H4 (cell line): ENCODE measurements at places on chromosomes 6 and 20. TPM values are rescaled to one million over a fixed set of nuclear protein-coding genes. Genes with fewer than 3 reads are reported as not detected.

Gene LINC00237
- total RNA-seq, result not detected in 2 replicates

Gene CFAP61
- total RNA-seq, result 0.62 TPM in 1 of 2 replicates, not detected in the other

DNA sequence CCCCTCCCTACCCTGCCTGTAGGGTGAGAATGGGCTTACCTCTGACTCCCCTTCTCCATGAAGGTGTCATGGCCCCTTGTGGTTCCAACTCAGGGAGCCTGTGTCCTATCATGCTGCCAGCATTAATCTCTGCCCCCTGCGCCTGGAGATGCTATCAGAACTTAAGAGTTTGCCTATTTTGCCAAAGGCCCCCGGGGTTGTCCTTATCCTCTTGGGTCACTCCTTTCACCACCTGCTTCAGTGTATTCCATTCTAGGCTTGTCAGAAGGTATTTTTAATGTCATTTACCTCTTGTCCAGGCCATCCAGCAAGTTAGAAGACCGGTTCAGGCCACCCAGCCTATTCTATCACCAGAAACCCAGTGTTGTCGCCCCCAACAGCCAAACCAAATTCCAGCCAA is 10.5 kb downstream of the RRBP1 start:
- no peak for DNase-seq

DNA sequence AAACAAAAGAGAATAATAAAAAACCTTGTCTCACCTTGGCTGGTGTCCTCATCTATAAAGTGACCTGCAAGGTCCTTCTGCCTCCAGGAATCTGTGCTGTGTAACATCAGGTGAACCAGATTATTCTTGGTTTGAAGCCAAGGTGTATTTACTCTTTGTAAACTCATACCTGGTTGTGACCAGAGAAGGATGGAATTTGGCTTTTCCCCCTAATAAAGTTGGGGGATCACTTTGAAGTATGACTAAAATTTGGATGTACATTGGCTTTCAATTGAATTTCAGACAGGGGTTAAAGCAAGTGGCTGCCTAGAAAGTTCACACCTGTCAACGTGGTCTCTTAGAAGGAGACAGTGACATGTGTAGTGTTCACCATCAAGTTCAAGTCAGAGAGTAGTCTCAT is 100.1 kb downstream of the SCP2D1 start:
- no peak for DNase-seq

- no peak for DNase-seq
Observed at GRCh38 chr20:4926531-4927156, 74.7 kb downstream of the SLC23A2 start.

DNA sequence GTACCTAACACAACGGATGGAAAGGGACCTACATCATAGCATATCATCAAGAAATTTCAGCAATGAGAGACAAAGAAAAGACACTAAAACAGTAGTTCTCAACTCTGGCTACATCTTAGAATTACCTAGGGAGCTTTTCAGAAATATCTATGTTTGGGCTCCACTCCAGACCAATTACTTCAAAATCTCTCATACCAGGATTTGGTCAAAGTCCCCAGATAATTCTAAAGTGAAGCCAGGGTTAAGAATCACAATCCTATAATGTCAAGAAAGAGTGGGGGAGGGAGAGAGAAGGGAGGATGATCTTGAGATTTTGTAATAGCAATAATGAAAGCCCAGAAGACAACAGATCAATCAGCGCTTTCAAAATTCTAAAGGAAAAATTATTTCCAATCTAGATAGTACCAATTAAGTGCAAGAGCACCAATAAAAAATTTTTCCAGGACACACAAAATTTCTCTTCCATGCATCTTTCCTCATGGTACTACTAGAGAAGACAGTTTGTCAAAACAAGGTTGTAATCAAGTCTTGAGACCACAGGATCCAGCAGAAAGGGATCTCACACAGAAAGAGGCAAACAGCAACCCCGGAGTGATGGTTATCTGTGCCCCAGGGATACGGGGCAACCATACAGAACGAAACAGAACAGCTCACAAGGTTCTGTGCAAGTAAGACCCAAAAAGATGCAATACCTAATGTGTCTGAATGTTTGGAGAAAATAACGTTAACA is 152.9 kb upstream of the DST start:
- no peak for DNase-seq
